ENCODE measurements at places on chromosomes 13 and 19.

DNA sequence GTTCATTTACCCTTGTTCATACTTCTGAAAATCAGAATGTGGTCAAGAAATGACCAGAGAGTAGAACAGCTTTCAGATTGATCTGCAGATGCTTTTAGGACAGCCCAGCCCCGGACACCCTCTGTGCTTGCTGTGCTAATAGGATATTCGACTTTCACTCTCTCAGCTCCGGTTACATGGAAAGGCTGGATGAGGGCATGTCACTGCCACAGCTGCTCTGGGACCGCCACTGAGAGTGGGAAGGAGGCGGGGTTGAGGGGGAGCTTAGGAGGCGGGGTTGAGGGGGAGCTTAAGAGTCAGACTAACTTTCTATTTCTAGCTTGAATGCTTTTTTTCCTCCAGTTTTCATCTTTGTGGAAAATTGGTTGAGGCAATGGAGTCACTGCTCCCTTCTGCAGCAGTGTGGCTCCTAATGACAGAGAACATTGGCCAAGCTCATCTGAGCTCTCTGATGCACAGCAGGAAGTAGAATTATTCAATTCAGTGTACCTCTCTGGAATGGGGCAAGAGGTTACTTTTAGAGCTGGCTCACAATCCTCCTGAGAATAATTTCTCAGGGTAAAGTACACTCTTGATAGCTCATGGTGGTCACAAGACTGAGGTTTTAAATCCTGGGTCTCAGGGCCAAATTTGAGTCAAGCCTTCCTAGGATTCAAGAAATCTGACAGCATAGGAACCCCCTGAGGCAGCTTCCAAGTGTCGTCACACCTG is 74.6 kb upstream of the NPAS1 start:
- DNase-seq = no peak

DNA sequence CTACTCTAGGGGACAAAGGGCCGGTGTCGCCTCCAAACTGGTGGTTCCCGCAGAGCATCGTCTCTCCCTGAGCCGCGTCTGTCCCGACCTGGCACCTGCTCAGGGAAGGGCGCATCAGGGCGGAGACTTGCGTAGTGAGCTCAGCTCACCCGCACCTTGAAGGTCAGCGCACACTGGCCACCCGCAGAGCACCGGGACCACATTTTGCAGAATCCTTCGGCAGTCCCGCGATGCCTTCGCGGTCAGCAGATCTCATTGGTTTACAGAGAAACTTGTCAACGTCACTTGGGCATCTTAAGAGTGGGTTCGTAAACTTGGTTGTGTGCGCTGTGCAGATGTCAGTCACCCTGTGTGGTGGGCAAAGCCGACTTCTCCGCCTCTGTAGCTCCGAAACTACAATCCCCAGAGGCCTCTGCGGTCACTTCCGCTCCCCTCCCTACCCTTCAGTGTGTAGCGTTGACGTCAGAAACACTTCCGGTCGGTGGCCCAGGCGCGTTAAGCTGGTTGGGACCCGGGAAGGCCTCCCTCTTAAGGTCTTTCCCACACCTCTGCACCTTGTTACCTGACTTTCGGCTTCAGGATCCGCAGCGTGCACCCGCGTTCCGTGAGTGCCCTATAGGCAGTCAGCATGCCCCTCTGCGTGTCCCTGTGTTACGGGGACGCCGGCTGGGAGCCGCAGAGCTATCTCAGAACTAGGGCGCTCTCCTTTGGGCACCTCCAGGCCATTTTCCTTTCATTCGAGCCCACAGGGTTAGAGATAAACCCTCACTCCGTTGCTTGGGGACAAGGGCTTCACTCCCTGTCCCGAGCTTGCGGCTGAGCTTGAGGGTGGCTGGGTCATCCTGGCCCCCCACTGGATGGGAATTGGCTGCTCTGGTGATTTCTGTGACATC is 36.5 kb upstream of the ZNF527 start:
- DNase-seq = peak; percentile 85

DNA sequence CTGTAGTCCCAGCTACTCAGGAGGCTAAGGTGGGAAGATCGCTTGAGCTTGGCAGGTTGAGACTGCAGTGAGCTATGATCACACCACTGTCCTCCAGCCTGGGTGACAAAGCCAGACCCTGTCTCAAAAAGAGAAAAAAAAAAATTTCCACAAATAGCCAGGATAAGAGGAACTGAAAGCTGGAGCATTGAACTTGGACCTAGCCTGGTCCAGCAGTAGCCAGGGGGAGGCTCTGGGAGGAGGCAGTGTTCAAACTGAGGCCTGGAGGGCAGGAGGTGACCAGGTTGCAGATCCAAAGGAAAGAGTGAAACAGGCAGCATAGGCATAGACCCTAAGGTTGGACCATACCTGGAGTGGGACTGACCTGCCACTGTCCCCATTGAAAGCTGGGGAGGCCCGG is 26.9 kb upstream of the PIK3R2 start:
- DNase-seq = no peak

DNA sequence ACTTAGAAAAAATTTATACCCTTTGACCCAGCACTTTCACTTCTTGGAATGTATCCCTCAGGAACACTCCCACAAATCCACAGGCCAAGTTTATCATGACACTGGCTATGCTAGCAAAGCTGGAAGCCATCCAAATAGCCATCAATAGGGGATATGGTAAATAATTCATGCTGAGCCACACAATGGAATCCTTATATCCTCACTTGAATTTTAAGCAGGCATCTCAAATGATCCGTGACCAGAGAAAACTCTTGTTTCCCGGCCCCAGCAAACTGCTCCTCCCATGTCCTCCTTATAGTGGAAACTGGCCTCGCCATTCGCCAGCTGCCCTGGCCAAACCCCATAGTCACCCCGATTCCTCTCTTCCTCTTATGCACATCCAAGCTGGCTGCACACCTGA is 37.6 kb downstream of the GRIK5 start:
- DNase-seq = peak; percentile 84

- DNase-seq = peak; percentile 64
Observed at GRCh38 chr19:2507109-2507508, 31.2 kb downstream of the GADD45B start.

DNA sequence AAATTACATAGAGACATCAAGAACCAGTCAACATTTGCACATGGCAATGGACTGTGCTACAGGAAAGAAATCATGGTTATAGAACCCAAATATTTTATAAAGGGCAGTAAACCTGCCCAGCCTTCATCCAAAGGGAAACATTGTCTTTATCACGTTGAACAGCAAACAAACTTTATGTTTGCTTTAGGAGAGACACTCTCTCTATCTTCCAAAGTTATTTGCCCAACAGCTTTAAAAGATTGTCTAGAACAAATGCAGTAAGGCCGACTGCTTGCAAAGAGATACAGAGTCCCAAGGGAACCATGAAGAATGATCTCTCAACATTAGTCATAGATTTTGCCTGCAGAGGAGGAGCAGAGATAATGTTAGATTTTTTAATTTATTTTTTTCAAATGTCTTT is 1323.5 kb upstream of the SLC10A2 start:
- no peak for DNase-seq

GRCh38 chr13:33110713-33111413 is 94.6 kb downstream of the KL start:
- DNase-seq = no peak

- peak; percentile 69 for DNase-seq
Observed at GRCh38 chr19:10388957-10389356, 8.6 kb upstream of the TYK2 start.

DNA sequence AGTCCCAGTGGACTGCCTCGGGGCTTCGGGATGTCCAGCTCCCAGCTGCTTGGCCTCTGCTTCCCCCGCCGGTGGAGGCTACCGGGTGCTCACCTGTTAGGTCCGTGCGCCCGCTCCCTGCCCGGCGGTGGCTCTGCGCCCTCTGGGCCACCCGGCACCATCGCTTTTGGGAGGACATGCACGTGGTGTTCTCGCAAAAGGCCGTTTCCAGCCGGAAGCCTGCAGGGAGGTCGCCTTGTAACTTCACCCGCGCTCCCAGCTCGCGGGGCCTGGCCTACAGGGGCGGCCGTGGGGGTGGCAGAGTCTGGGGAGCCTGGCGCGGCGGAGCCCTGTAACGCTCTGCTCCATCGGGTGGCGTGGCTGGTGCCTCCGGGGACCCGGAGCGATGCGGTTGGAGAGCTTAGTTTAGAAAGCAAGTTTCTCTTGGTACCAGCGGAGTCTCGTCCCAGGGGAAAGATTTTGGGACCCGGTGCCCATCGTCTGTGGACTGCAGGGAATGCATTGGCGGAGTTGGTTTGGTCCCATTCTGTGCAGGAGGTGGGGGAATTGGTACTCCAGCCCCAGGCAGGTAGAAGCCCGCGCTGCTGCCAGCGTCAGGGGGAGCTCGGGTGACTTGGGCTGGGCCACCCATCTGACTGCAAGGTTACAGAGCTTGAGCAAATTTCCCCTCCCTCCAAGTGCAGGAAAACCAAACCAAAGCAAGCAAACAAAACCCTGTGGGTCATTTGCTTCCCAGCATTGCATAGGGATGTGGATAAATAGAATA is 673 bp downstream of the SPATA13 start:
- DNase-seq = peak; percentile 25

GRCh38 chr19:34277244-34277643 is 22.9 kb downstream of the GARRE1 start:
- no peak for DNase-seq

- peak; percentile 34 for DNase-seq
Observed at GRCh38 chr19:18433015-18433691, 4.8 kb downstream of the ISYNA1 start.

DNA sequence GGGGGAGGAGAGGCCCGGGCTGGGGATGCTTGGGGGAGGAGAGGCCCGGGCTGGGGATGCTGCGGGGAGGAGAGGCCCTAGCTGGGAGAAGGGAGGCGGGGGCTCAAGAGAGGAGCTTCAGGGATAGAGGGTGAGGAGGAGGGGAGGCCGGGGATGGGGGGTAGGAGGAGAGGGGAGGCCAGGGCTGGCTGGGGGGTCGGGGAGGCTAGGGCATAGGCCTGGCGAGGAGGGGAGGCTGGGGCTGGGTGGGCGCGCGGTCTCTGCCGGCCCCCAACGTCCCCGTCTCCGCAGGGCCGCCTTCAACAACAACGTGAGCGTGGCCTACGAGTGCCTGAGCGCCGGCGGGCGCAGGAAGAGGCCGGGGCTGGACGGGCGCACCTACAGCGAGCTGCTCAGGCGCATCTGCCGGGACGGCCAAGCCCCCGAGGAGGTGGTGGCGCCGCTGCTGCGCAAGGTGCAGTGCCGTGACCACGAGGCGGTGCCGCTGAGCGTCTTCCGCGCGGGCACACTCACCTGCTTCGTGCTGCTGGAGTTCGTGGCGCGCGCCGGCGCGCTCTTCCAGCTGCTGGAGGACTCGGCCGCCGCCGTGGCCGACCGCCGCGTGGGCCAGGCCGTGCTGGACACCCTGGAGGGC is 11.4 kb downstream of the TPGS1 start:
- DNase-seq = no peak

GRCh38 chr13:72469906-72470305 is 257.5 kb downstream of the MZT1 start:
- no peak for DNase-seq

DNA sequence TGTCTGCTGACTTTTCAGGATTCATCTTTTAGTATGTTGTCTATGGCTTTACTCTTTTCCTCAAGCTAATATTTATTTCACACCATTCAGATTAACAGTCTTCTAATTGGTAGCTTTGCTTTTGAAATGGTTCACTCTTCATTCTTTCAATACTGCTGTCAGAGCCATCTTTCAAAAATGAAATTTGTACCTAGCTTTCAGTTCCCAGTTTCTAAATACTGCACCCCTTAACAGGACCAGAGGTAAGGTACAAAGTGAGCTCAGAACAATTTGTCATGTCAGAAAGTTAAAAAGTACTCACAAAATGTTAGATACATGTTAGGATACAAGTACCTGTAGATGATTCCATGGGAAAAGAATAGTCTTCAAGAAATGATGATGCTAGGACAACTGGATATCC is 83.0 kb downstream of the FNDC3A start:
- no peak for DNase-seq

GRCh38 chr19:39136225-39136940 is 10.8 kb downstream of the PAK4 start:
- DNase-seq = no peak

GRCh38 chr13:57899096-57899495 is 267.6 kb downstream of the PCDH17 start:
- no peak for DNase-seq

GRCh38 chr13:63425131-63425530 is 2009.5 kb upstream of the PCDH20 start:
- DNase-seq = no peak

DNA sequence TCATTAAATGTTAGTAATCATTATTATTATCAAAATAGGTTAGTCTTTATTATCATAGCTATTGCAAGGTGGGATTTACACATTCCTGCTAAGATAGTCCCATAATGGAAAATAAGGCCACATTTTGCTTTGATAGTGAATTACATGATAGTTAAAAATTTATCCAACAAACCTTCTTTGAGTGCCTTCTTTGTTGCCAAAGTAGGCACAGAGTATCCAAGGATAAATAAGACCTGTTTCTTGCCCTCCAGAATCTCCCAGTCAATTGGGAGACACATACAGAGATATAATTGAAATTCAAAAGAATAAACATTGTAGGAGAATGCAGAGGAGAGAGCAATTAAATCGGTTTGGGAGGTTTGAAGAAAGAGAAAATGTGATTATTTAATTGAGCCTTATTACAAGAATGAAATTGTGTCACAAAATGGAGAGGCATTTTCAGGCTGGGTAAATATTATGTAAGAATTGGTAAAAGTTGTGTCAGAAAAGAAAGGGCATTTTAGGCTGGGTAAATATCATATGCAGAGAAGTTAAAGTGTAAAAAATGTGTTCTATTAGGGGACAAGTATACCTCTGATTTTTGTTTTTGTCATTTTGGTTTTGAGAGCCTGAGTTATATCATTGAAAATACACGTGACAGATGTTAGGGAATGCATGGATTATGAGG is 189.3 kb downstream of the POU4F1 start:
- no peak for DNase-seq

GRCh38 chr19:17035842-17036424 is 9.3 kb upstream of the CPAMD8 start:
- no peak for DNase-seq

DNA sequence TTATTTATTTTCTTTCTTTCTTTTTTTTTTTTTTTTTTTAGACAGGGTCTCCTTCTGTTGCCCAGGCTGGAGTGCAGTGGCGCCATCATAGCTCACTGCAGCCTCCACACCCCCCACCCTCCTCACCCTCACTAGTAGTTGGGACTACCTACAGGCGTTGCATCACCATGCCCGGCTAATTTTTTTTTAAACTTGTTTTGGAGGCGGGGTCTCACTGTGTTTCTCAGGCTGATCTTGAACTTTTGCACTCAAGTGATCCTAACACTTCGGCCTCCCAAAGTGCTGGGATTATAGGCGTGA is 33.6 kb downstream of the GJA3 start:
- no peak for DNase-seq

GRCh38 chr13:40530961-40531360 is 135.5 kb downstream of the FOXO1 start:
- DNase-seq = no peak

- DNase-seq = no peak
Observed at GRCh38 chr13:31875134-31875533, 135.8 kb downstream of the RXFP2 start.

GRCh38 chr19:39325778-39326665 is 5.4 kb upstream of the LRFN1 start:
- DNase-seq = no peak
